ENCODE measurements at places on chromosomes 1 and 21. TPM values are rescaled to one million over a fixed set of nuclear protein-coding genes. Genes with fewer than 3 reads are reported as not detected.

DNAJC6 gene
- 1.0 TPM for total RNA-seq

PCBP3 gene
- total RNA-seq: 3.7 TPM

ZNF670 gene
- 4.1 TPM for total RNA-seq

MPZ gene
- total RNA-seq: 1.4 TPM

LCE1E gene
- not detected for total RNA-seq

CHIT1 gene
- not detected for total RNA-seq

PGLYRP4 gene
- not detected for total RNA-seq

DNA sequence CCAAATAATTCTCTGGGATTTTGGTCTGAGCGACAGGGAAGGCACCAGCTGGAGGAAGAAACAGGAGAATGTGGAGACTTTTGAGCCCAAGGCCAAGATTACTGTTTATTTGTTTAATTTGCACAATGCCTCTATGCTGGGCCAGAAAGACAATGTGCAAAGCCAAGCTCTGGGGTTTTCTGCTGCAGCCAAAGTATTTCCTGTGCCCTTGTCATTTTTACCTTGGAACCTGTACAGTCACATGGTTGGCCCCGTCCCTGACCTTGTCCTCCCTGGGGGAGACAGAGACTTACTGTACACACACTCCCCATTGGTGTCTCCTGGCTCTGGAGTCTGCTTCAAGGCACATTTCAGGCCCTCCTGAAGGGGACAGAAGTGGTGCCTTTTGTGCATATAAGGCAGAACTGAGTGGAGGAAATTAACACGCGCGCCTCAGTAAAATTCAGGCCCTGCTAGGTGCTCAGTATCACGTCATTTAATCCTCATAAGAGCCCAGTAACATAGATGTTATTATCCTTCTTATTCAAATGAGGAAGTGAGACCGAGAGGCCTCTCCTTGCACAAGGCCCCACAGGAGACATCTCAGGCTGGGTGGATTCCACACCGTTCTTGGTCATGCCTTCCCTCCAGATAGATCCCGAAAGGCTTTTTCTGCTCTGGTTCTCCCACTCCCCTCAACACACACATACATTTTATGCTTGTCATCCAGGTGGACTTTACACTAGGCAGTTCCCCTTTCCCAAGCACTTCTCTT is 21.1 kb downstream of the C1orf115 start:
- H3K36me3 ChIP-seq: no peaks in the 10 kb centered on the region
- no peak overlapping the region for H3K27ac ChIP-seq
- H3K4me3 ChIP-seq: no peak overlapping the region
- H3K27me3 ChIP-seq: no peaks in the 10 kb centered on the region
- H3K4me1 ChIP-seq: peaks cover 2% of the 10 kb centered on the region
- DNase-seq: no peak

GRCh38 chr1:240385985-240386978 is 225.7 kb downstream of the GREM2 start:
- H3K27ac ChIP-seq: no peak overlapping the region
- no peaks in the 10 kb centered on the region for H3K36me3 ChIP-seq
- no peaks in the 10 kb centered on the region for H3K4me1 ChIP-seq
- no peaks in the 10 kb centered on the region for H3K27me3 ChIP-seq
- DNase-seq: no peak

GRCh38 chr21:36551731-36552433 is 72.0 kb upstream of the CLDN14 start:
- peaks cover 11% of the 10 kb centered on the region for H3K4me1 ChIP-seq
- H3K27me3 ChIP-seq: no peaks in the 10 kb centered on the region
- H3K27ac ChIP-seq: no peak overlapping the region
- no peak overlapping the region for H3K4me3 ChIP-seq
- no peak for DNase-seq

DNA sequence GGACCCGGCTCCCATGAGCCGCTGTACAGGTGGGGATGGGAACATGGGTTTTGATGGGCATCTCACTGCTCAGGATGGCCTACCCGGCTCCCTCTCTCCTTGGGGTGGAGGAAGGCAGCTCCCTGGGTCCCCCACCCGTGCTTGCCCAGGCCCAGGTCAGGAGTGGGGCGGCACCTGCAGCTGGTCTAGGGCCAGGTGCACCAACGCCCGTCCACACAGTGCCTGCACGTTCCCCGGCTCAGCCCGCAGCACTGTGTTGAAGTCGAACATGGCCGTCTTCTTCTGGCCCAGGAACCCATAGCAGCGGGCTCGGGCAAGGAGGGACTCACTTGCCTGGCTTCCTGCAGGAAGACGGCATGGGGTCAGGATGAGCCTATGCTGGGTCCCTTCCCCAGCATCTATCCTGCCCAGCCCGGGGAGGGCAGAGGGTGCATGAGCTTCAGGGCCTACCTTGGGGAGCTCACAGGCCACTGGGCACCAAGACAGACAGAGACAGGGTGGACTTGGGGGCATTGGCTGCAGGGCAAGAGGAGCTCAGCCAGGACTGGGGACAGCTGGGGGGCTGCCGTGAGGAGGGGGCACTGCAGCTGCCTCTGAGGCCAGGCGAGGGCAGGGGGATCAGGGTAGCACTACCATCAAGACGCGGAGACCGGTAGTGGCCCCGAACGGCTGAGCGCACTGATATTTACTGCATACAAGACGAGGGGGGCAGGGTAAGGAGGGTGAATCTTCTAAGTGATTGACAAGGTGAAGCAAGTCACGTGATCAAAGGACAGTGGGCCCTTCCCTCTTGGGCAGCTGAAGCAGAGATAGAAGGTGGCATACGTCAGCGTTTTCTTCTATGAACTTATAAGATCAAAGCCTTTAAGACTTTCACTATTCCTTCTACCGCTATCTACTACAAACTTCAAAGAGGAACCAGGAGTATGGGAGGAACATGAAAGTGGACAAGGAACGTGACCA is 17.8 kb downstream of the TTC34 start:
- DNase-seq: no peak
- H3K4me1 ChIP-seq: no peaks in the 10 kb centered on the region
- no peak overlapping the region for H3K27ac ChIP-seq

- H3K27ac ChIP-seq: no peak overlapping the region
- H3K36me3 ChIP-seq: no peaks in the 10 kb centered on the region
- no peak for DNase-seq
- no peak overlapping the region for H3K4me3 ChIP-seq
Observed at GRCh38 chr21:37551993-37552355, 185.4 kb downstream of the DYRK1A start.

- H3K36me3 ChIP-seq: no peaks in the 10 kb centered on the region
- H3K27ac ChIP-seq: no peak overlapping the region
- H3K27me3 ChIP-seq: no peaks in the 10 kb centered on the region
- DNase-seq: no peak
- H3K4me3 ChIP-seq: no peak overlapping the region
Observed at GRCh38 chr1:84686223-84686622, 4.0 kb downstream of the SSX2IP start.

- DNase-seq: no peak
- no peak overlapping the region for H3K4me3 ChIP-seq
- no peaks in the 10 kb centered on the region for H3K36me3 ChIP-seq
- no peaks in the 10 kb centered on the region for H3K27me3 ChIP-seq
- H3K27ac ChIP-seq: no peak overlapping the region
Observed at GRCh38 chr1:160009801-160010200, 22.0 kb downstream of the PIGM start.

DNA sequence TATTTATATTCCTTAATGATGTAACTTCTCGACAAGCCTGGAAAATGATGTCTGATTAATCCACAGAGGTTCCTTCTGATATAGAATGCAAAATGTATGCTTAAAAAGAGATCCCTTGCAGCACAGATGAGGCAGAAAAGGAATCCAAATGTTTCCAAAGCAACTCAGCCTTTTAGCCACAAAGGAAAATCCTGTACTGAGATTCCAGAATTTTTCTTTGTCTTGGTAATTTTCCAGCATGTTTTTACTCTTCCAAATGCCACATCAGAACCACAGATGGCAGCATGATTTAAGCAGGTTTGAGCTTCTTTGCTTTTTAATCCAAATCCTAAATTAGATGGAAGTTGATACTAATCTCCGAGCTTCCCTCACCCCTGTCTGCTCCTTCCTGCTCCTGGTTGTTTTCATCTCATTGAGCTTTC is 176.4 kb upstream of the PALMD start:
- no peak overlapping the region for H3K27ac ChIP-seq
- no peaks in the 10 kb centered on the region for H3K36me3 ChIP-seq

DNA sequence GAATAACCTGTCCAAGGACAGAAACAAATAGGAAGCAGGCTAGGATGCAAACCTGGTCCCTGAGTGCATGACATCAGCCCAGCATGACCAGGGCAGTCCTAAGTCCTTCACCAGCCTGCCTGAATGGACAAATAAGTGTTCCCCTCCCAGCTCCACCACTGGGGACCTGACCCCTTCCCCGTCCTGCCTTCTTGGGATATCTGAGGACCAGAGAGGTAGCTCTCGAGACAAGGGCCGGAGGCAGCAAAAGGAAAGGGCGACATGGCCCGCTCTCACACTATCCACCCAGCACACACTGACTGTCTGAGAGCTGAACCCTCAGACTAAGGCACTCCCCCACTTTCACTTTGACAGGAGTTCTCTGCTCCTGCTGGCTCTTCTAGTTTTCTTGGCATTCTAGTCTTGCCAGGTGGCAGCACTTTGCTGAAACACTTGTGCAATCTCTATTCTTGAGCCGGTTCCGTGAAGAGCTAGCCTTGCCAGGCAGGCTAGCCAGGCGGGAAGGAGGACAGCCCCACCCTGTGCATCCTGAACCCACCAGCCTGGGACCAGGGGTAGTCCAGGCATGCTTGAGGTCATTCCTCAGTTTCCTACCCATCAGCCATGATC is 251.1 kb upstream of the RAB4A start:
- no peak overlapping the region for H3K27ac ChIP-seq
- H3K4me1 ChIP-seq: peaks cover 3% of the 10 kb centered on the region
- H3K4me3 ChIP-seq: no peak overlapping the region
- H3K27me3 ChIP-seq: no peaks in the 10 kb centered on the region
- DNase-seq: no peak
- H3K36me3 ChIP-seq: no peaks in the 10 kb centered on the region

DNA sequence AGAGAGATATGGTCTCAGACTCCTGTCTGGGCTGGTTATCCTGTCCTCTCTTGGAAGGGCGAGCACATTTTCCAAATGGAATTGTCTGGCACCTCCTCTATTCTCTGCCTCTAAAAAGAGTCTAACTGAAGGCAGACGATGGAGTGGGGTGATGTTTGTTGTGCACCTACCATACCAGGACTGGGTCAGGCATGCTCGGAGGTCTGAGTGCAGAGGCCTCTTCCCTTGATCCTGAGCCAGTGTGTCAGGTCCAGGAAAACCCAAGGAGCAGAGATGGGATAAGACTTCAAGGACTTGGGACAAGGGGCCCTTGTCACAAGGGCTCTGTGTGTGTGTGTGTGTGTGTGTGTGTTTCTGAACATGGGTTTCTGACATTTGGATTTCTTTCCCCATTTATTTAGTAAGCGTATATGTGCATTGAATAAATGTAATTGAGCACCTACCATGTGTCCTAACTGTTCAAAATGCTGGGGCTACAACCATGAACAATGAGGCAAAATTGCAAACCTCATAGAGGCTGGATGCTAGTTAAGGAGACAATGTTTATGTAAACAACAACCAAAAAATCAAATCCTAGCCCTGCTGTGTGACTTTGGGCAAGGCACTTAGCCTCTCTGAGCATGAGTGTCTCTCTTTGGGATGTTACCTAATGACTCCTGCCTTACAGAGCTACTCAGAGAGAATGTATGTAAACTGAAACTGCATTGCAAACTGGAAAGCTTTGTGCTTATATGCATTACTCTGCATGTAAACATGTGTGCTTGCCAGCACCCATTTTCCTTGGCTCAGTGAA is 276.3 kb downstream of the FOXD2 start:
- H3K36me3 ChIP-seq: no peaks in the 10 kb centered on the region
- peaks cover 3% of the 10 kb centered on the region for H3K4me1 ChIP-seq
- no peak overlapping the region for H3K27ac ChIP-seq
- no peaks in the 10 kb centered on the region for H3K27me3 ChIP-seq
